ENCODE measurements at places on chromosomes 3 and 15. TPM values are rescaled to one million over a fixed set of nuclear protein-coding genes. Genes with fewer than 3 reads are reported as not detected.

DNA sequence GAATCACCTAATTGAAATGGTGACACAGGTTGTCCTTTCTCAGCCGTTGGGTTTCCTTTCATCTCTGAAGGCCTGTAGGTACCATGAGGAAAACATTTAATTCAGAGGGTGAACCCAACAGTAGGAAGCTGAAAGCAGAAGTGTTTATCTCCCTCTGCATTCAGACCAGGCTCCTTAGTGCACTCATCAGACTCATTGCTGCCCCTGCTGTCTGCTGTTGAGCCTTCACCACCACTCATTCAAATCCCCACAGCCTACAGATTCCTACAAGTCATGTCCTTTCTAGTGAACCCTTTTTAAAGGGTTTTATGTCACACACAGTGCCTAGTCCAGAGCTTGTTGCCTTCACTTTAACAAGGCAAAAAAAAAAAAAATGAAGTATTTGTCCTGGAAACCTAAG is 13.4 kb downstream of the WDR48 start:
- DNase-seq: no peak

Gene CORO2B
- 0.41 TPM for total RNA-seq

DNA sequence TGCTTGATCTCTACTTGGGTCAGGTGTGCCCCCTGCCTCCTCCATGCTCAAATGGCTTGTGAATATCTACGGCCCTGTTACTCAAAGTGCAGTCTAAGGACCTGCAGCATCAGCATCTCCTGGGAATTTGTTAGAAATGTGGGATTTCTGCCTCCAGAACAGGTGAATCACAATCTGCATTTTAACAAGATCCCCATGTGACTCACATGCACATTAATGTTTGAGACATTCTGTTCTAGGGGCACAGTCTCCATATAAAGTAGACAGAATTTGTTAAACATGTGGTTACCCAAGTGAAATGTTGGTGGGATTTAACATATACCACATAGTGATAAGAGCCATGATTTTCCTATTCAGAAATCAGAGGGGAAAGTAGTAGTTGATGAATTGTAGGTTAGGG is 256.2 kb downstream of the NR1D2 start:
- DNase-seq: no peak

DNA sequence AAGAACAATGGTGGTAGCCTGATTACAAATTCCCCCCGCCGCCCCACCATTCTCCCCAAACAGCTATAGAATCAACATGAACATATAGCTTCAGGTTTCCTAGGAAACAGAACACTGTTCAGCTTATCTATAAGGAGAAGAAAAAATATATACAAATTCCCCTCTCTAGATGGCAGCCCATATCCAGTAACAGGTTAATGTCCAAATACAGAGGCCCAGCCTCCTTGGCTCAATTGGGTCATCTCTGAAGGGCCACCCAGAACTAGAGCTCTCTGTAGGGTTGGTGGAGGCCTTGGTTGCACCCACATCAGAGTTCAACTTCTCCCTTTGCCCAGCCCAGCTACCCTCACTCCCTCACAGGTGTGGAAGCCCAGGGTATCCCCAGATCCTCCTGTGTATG is 91.5 kb upstream of the ADAMTS17 start:
- DNase-seq: no peak

Gene SHC4
- 8.9 TPM for total RNA-seq

DNA sequence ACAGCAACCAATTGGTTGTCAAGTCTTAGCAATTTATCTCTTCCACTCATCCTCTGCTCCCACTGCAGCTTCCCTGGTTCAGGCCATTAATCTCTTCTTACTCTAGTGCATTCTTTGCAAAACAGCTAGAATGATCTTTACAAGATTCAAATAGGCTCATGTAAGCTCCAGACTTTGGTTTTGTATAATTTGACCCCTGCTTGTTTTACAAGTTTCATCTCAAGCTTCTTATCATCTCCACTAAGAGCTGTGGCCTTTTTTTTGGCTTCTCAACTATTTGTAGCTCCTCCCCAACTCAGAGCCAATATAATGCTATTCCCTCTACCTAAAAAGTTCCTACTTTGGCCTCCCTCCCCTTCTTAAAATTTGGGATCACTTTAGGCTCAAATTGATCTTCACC is 121.8 kb downstream of the GOLIM4 start:
- no peak for DNase-seq

GRCh38 chr15:59176653-59177316 is 29.9 kb upstream of the LDHAL6B start:
- DNase-seq: no peak
